Stimulated activated CD4-positive, alpha-beta T cell treated with anti-CD3 and anti-CD28 coated beads, Interleukin-4, amount 100 ng/mL, for 4 hours (primary cell): ENCODE measurements at places on chromosomes 6 and 20.

DNA sequence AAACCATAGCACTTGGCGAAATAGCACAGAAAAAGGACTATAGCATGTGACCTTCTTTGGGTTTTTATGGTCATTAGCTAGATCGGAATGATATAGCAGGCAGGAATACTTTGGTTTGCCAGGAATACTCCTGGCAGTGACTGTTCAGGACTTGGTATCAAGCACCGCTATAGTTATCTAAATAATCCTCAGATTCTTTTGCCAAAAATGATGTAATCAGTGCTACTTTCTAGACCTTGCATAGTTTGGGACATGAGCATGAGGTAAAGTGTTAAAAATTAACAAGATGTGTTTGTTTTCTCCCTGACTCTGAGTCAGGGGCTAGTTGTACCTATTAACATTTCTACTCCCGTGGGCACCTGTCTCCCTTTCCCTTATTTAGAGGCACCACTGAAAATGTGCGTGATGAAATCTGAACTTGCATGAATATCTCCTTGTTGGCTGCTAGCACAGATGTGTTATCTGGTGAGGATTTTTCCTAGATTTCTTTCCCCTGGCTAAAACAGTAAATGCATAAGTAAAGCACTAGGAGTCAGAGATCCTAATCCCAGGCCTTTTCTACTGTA, 511.0 kb downstream of the CDKAL1 start:
- DNase-seq = no peak

- no peak for DNase-seq
These were observed 65.8 kb upstream of the FUT9 start for GRCh38 chr6:95949985-95950384.

- DNase-seq = no peak
These were observed 140.9 kb downstream of the GRIK2 start for GRCh38 chr6:101534386-101534785.

DNA sequence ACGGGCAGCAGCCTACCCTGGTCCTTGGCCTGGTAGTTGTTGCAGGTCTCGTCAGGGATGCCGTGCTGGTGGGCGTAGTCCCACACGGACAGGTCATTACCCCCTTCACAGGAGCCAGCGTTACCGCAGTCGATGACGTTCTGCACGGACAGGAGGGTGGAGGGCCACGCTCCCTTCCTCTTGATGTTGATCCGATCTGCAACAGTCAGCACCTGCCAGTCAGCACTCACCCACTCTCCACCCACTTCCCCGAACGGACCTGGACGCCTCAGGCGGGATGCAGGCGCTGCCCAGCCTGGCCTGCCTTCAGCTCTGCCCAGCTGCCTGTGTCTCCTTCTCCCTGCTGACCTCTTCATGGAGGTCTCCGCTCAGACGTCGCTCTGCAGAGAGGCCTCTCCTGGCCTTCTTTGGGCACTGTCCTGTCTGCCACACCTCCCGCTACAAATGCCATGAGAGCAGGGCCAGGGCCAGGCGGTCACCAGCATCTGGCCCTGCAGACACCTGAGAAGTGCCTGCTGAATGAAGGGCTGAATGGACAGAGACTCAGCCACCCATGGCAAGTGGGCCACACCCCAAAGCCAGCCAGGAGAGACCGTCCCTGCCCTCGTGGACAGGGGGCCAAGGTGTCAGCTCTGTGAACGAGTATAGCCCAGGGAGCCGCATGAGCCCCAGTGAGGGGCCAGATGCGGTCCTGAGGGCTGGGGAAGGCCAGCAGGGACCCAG, 5.4 kb downstream of the CTSZ start:
- no peak for DNase-seq

- DNase-seq = no peak
These were observed 1036.9 kb upstream of the EPHA7 start for GRCh38 chr6:94456266-94456665.

- DNase-seq = no peak
These were observed 130.6 kb upstream of the FERMT1 start for GRCh38 chr20:6253396-6253795.

DNA sequence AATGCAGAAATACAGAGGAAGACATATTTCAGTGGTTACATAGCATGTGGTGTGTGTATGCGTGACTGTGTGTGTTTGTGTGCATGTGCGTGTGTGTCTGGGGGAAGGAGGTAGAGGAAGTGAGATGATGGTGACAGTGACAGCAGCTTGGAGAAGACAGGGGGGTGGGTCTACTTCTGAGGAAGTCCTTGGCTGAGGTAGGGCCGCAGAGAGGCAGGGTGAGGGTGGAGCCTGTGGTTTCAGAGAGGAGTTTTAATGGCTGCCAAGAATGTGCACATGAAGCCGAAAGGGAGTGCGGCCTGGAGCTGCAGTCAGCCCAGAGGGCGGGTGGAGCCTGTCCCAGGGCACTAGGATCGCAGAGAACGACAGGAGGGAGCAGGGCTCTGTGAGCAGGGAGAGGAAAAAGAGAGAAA, 22.7 kb upstream of the RNF24 start:
- peak; percentile 53 for DNase-seq

GRCh38 chr6:123570813-123571684, 65.7 kb downstream of the TRDN start:
- DNase-seq = no peak
